ENCODE measurements at places on chromosomes 13 and 19.

DNA sequence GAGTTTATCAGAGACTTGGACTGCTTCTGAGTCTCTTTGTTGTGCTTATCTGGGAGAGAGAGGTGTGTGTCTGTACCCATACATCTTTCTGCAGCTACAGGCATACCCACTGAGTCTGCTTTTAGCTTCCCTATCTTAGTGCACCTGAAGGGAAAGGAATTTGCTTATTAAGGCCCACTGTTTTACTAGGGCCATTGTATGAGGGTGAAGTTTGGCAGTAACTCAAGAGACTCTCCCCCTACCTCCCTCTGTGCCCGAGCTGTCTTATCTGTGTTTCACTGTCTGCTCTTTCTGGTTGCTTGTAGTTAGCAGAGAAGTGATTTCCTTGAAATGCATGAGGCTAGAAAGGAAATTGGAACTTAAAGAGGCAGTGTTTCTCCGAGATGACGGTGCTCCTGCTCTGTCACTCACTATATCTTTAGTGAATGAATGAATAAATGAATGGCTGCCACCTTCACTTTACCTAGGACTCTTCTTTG lies 678 bp upstream of the CD33 start:
- H3K4me3 ChIP-seq = no peak overlapping the region
- no peak for DNase-seq
- H3K27ac ChIP-seq = no peak overlapping the region
- no peaks in the 10 kb centered on the region for H3K27me3 ChIP-seq
- no peaks in the 10 kb centered on the region for H3K36me3 ChIP-seq

GRCh38 chr13:30978981-30979956 lies 46.8 kb downstream of the TEX26 start:
- no peak overlapping the region for H3K4me3 ChIP-seq
- DNase-seq = peak; percentile 45
- no peaks in the 10 kb centered on the region for H3K27me3 ChIP-seq
- H3K27ac ChIP-seq = no peak overlapping the region
- no peaks in the 10 kb centered on the region for H3K4me1 ChIP-seq

GRCh38 chr19:5837761-5838352 lies 1.6 kb downstream of the FUT6 start:
- peaks cover 7% of the 10 kb centered on the region for H3K27me3 ChIP-seq
- H3K4me3 ChIP-seq = no peak overlapping the region
- peaks cover 6% of the 10 kb centered on the region for H3K4me1 ChIP-seq

DNA sequence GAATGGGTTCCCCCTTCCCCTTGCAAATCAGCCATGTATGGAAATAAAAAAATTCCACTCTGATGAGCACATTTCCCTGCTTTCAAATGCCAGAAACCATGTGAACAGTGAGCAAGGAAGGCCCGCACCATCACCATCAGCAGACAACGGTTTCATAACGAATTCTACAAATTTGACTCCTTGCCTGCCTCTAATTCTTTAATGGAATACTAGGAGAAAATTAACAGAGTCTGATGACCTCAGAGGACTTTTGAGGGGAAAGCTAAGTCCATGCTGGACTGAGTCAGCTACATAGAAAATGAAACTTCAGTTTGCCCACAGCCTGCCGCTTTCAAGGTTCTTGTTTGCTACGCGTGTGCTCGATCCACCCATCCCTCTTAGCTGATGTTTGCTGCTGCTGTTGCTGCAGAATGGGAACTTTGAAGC lies 46.7 kb upstream of the KL start:
- no peaks in the 10 kb centered on the region for H3K27me3 ChIP-seq
- no peak overlapping the region for H3K4me3 ChIP-seq
- DNase-seq = peak; percentile 86
- peaks cover 4% of the 10 kb centered on the region for H3K4me1 ChIP-seq
- H3K27ac ChIP-seq = peak overlapping the region; percentile 89

- peak; percentile 16 for DNase-seq
- no peak overlapping the region for H3K4me3 ChIP-seq
- H3K27ac ChIP-seq = no peak overlapping the region
- H3K27me3 ChIP-seq = no peaks in the 10 kb centered on the region
These were observed 9.2 kb upstream of the GMIP start for GRCh38 chr19:19652482-19653295.

DNA sequence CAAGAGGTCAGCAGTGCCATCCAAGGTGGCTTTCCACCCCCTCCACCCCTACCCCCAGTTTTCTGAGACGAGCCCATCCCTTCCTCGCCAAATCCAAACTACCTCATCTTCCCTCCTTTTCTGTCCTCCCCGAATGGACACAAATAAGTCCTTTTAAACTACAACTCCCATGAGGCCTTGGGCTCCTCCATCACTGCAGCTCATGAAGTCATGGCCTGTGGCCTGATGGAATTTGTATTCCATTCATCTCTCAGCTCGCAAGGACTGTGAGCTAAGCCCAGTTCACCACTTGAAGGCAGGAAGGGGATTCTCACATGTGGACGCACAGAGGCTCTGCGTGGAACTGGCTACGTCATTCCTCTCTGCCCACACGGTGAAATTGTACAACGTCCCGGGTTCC lies 12.5 kb downstream of the PTPRH start:
- H3K36me3 ChIP-seq = no peaks in the 10 kb centered on the region
- H3K4me3 ChIP-seq = no peak overlapping the region
- no peak for DNase-seq
- H3K27ac ChIP-seq = no peak overlapping the region

DNA sequence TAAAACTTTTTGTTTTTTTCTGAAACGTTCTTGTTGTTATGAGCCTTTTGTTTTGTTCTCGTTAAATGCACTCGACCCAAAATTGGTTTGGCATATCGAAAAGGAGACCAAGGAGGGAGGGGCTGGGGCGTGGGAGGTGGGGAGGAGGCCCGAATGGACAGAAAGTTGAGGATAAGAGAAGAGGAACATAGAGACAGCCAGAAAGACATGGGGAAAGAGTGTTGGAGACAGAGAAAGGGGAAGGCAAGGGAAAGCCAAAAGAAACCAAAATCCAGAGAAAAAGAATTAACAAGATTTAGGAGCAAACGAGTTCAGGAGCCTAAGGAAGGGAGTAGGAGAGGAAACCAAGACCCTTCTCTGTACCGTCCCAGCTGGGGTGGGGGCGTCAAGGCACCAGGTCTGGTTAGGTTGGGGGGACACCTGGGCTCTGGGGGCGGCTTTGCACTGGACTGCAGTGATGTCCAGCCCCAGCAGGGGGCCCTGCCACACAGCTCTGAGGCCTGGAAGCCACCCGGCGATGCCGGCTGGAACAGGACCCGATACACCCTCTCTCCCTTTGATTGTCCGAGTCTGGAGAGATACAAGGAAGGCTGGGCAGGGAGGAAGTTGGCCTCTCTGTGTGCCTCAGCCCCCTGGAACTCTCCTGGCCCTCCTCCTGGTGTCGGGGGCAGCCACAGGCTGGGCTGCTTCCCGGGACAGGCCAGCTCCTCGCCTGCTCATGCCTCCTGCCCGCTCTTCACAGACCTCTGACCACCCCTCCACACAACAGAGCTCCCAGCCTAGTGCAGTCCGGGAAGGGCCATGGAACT lies 11.6 kb upstream of the ASF1B start:
- H3K36me3 ChIP-seq = peaks cover 23% of the 10 kb centered on the region
- peaks cover 29% of the 10 kb centered on the region for H3K4me1 ChIP-seq
- no peaks in the 10 kb centered on the region for H3K27me3 ChIP-seq
- H3K4me3 ChIP-seq = no peak overlapping the region
- peak; percentile 87 for DNase-seq

GRCh38 chr19:21848706-21849105 lies 12.7 kb upstream of the ZNF43 start:
- DNase-seq = no peak
- H3K27me3 ChIP-seq = no peaks in the 10 kb centered on the region
- peaks cover 35% of the 10 kb centered on the region for H3K36me3 ChIP-seq
- no peak overlapping the region for H3K27ac ChIP-seq

DNA sequence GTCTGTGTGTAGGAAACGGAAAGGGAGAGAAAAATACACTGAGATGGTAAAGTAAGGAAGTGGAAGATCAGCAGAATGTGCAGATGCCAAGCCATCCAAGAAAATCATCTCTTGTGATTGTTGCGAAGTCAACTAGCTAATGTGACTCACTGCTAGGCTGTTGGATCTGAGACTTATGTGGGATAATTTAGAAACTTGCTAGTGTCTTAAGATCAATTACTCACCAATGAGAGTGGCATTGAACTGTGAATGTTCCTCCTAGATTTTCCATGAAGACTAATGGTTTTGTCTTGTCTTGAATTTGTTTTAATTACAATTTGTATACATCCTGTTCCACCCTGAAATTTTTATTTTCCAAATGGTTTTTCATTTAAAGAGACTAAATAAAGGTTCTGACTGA lies 771.6 kb downstream of the EFNB2 start:
- no peak overlapping the region for H3K4me3 ChIP-seq
- no peak for DNase-seq
- no peaks in the 10 kb centered on the region for H3K27me3 ChIP-seq
- no peak overlapping the region for H3K27ac ChIP-seq
- no peaks in the 10 kb centered on the region for H3K36me3 ChIP-seq

GRCh38 chr19:51821921-51822320 lies 27.0 kb downstream of the FPR3 start:
- H3K4me1 ChIP-seq = peaks cover 2% of the 10 kb centered on the region
- H3K4me3 ChIP-seq = no peak overlapping the region
- no peaks in the 10 kb centered on the region for H3K27me3 ChIP-seq
- DNase-seq = no peak
- no peaks in the 10 kb centered on the region for H3K36me3 ChIP-seq

DNA sequence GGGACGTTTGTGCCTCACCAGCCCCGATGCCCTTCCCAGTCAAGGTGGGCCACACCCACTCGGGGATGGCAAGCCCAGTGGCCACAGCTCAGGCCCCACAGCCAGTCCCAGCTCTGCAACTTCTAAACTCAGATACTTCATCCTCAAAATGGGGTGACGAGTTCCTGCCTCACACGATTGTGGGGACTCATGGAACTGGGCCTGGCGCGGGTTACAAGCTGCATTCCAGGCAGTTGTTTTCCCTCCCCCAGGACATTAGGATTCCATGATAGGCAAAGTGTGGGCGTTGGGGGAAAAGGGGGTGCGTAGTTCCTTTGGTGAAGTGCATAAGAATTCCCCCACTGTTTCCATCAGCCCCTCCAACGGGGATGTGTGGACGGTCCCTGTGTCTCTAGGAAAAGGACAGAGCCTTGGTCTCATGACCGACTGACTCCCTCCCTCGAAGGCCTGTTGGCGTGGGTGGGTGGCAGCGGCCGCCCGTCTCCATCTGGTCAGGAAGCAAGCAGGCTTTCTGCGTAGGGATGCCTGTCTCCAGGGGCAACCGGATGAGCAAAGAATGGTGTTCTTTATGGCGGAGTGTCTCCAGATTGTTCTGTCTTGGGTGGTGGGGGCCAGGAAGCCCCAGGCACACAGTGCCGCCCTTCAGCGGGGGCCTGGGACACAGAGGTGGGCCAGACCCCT lies 21.1 kb upstream of the NPAS1 start:
- H3K36me3 ChIP-seq = peaks cover 70% of the 10 kb centered on the region
- H3K27me3 ChIP-seq = peaks cover 7% of the 10 kb centered on the region
- no peak for DNase-seq
- H3K4me1 ChIP-seq = peaks cover 4% of the 10 kb centered on the region

DNA sequence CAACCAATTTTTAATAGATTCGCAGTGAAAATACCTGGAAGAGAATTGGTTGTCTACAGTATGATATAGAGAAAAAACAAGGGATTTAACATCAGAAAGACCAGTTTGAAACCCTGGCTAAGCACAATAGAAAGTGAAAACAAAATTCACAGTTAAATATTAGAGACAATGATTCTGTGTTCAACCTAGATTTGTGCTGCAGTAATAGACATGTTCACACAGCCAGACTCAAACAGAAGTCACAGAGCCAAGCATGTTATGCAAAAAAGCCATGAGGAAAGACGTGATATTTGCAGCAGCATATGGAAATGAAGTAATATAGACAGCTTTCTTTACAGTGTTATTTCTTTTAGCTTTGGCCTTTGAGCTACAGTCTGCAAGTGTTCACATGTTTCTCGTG lies 48.1 kb downstream of the SCEL start:
- DNase-seq = no peak
- no peak overlapping the region for H3K27ac ChIP-seq
- H3K27me3 ChIP-seq = no peaks in the 10 kb centered on the region
- no peak overlapping the region for H3K4me3 ChIP-seq
- H3K36me3 ChIP-seq = no peaks in the 10 kb centered on the region
- peaks cover 11% of the 10 kb centered on the region for H3K4me1 ChIP-seq

DNA sequence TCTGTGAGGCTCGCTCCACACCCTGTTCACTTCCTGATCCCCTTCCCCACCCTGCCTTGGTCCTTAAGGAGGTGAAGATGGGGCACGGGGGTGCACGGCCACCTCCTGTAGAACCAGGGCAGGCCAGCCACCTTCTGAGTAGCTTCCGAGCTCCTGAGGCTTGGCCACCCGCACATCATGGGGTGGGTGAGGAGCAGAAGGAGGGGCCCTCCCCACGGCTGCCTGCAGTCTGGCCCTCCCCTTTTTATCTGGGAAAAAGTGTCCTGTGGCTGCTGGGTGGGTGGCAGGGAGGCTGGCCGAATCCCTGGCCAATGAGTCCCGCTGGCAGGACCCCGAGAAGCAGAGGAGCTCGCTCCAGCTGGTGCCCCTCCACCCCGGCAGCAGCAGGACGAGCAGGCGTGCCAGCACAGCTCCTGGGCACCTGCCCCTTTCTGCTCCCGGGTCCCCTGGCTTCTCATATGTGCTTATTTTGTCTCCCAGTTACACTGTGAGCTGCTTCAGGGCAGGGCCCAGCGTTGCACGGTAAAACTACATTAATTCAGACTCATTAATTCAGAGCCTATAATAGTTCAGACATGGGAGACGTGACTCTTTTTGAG lies 135.0 kb downstream of the KDM4B start:
- H3K36me3 ChIP-seq = peaks cover 32% of the 10 kb centered on the region
- H3K27me3 ChIP-seq = no peaks in the 10 kb centered on the region
- peak; percentile 49 for DNase-seq
- peak overlapping the region; percentile 62 for H3K27ac ChIP-seq

DNA sequence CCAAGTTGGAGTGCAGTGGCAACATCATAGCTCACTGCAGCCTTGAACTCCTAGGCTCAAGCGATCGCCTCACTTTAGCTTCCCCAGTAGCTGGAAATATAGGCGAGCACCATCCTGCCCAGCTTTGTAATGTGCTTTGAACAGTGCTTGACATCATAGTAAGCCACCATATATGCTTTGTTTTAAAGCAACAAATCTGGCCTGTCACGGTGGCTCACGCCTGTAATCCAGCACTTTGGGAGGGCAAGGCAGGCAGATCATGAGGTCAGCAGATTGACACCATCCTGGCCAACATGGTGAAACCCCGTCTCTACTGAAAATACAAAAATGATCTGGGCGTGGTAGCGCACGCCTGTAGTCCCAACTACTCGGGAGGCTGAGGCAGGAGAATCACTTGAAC lies 1.8 kb upstream of the SLC7A1 start:
- H3K4me3 ChIP-seq = no peak overlapping the region
- H3K4me1 ChIP-seq = peaks cover 24% of the 10 kb centered on the region
- H3K36me3 ChIP-seq = no peaks in the 10 kb centered on the region
- peaks cover 8% of the 10 kb centered on the region for H3K27me3 ChIP-seq
- DNase-seq = no peak

GRCh38 chr13:113048766-113049165 lies 56.8 kb upstream of the F7 start:
- no peak overlapping the region for H3K4me3 ChIP-seq
- no peak for DNase-seq
- peaks cover 9% of the 10 kb centered on the region for H3K27me3 ChIP-seq
- H3K4me1 ChIP-seq = peaks cover 30% of the 10 kb centered on the region
